ENCODE measurements at places on chromosomes 16 and 17. TPM values are rescaled to one million over a fixed set of nuclear protein-coding genes. Genes with fewer than 3 reads are reported as not detected.

PSME3 gene
- 59.0 TPM for total RNA-seq

ARSG gene
- total RNA-seq, result 3.6 TPM

CBFA2T3 gene
- 0.68 TPM for total RNA-seq

ANKRD13B gene
- 6.8 TPM for total RNA-seq

EFCAB13 gene
- 13.0 TPM for total RNA-seq

LRRC75A gene
- total RNA-seq, result 4.0 TPM

ARHGAP44 gene
- total RNA-seq, result 2.2 TPM

NAA38 gene
- total RNA-seq, result 184 TPM

DPEP3 gene
- total RNA-seq, result not detected

TBC1D3 gene
- total RNA-seq, result not detected

ACAP1 gene
- total RNA-seq, result 8.4 TPM

TMC7 gene
- 0.44 TPM for total RNA-seq

HOXB6 gene
- total RNA-seq, result 12.1 TPM

TUBG1 gene
- total RNA-seq, result 35.8 TPM

SCNN1G gene
- 0.22 TPM for total RNA-seq

TAT gene
- total RNA-seq, result 0.17 TPM

UTS2R gene
- total RNA-seq, result not detected

KRT31 gene
- total RNA-seq, result not detected

RNF157 gene
- 33.8 TPM for total RNA-seq

CACNG3 gene
- not detected for total RNA-seq

RAD51C gene
- 19.6 TPM for total RNA-seq

PIK3R6 gene
- 2.0 TPM for total RNA-seq

TBC1D3C gene
- not detected for total RNA-seq
